DMS 273 treated with DMSO at 0.1 percent for 48 hours (cell line): ENCODE measurements at places on chromosomes 11 and 22.

DNA sequence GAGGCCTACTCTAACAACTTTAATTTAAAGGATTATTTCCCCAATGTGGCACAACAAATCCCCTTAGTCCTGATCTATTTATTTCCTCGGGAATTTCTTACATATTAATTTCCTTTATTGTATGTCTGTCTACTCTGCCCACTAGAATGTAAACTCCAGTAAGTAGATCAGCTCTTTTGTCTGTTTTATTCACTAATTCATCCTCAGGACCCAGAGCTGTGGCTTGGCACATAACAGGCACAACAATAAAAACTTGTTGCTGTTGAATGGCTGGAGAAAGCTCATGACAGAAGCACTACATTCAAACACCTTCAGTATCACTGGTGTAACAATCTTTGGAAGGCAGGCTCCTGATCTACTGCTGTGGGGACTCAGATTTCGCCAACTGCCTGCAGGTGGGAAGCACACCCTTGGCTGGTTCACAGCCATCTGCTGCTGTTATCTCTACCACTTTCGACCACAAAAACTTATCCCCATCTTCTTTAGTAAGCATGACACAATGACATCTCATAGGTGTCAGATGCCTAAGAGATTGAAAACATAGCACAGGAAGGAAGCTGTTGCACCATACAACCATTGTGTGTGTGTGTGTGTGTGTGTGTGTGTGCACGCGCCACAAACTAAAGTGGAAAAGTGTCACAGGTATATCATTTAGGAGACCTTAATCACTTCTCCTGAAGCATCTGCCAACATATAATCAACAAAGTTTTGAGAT is 11.9 kb downstream of the HIRA start:
- no peak for DNase-seq

- no peak for DNase-seq
Measured at GRCh38 chr22:33842421-33843094, 77.7 kb downstream of the LARGE1 start.

DNA sequence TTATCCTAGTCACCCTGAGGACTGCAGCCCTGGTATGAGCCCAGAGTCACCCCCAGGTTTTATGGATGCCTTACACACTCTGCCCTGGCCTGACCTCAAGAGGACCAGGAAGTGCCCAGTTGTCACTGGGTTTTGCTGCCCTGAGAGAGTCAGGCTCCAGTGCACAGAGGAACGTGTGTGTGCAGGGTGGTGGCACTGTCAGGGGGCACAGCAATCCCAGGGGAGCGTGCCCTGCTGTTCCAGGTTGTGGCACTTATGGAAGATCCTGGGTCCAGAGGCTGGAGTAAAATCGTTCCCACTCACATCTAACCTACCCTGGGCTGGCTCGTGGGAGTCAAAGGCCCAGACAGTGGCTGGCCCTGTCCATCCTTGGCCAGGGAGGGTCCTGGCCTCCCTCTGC is 7.6 kb downstream of the APOBEC3A start:
- DNase-seq, result no peak

DNA sequence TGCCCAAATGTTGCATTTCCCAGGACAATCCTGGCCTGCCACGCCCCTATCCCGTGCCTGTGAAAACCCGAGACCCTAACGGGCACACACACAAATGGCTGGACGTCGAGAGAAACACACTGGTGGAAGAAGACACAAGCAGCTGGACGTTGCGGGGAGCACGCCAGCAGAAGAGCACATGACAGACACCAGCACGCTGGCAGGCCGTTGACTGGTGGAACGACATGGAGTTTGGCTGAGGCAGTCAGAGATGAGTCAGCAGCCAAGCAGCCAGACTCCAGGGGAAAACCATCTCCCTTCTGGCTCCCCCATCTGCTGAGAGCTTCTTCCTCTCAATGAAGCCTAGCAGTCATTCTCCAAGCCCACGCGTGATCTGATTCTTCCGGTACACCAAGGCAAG is 606.7 kb upstream of the LRRC4C start:
- no peak for DNase-seq

DNA sequence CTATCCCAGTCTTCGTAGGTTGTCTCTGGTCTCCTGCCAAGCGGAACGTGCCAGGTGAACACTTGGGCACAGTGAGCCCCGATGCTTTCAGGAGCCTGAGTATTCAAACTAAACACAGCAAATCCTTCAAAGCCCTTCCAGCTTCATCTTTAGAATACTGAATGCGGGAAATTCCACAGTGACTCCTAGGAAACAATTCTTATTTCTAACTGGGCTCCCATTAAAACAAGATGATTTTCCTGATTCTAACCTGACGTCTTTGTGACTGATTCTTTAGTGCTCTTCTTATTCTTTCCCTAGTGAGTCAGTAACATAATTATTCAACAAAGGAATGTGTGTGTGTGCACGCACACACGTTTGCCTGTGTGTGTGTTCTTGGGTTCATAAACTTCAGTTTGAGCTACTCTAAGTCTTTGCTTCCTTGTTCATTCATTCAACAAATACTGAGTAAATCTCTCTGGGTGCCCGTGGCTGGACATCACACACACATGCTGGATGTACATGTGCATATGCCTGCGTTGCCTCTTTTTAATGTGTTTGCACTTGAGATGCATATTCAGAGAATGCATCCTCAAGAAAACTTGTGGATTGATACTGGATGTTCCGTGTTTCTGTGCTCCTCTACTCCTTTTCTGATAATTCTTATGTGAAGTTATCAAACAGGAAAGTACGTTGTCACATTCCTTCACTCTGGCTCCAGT is 134.5 kb downstream of the WNT7B start:
- DNase-seq, result no peak

DNA sequence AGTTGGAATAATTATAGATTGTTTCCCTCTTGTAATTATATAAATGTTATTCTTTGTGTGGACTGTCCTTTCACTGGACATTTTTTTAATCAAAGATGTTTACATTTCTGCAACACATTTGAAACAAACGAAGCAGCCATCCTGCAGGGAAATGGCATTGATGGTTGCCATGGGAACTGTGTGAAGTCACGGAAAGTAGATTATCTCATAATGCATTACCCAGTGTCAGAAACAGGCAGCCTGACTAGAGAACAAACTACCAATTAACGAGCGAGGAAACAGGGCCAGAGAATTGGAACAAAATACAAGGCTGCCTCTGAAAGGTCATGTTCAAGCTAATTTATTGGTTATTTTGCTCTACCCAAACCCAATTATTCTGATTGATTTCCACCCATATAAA is 96.9 kb upstream of the LARGE1 start:
- DNase-seq, result no peak

DNA sequence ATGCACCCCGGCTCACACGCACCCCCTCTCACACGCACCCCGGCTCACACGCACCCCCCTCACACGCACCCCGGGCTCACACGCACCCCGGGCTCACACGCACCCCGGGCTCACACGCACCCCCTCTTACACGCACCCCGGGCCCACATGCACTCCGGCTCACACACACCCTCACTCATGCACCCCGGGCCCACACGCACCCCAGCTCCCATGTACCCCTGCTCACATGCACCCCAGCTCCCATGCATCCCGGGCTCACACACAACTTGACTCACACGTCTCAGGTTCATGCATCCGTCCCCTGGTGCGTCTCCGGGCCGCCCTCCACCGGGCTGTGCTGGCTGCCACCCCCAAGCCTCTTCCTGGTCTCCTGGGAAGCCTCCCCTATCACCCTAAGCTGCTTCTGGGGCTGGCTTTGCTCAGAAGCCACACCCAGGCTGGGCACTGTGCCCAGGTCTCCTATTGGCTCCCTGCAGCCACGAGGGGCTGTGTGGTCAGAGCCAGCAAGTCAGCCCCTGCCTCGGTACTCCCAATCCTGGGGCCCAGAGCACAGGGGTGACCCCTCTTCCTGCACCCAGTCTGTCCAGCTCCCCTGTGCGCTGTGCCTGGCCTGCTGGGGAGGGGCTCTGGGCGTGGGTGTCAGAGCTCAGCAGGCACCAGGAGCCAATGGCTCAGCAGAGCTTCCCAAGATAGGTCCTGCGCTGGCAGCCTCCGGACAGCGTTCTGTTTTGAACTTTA is 16.9 kb downstream of the TSPAN4 start:
- no peak for DNase-seq

DNA sequence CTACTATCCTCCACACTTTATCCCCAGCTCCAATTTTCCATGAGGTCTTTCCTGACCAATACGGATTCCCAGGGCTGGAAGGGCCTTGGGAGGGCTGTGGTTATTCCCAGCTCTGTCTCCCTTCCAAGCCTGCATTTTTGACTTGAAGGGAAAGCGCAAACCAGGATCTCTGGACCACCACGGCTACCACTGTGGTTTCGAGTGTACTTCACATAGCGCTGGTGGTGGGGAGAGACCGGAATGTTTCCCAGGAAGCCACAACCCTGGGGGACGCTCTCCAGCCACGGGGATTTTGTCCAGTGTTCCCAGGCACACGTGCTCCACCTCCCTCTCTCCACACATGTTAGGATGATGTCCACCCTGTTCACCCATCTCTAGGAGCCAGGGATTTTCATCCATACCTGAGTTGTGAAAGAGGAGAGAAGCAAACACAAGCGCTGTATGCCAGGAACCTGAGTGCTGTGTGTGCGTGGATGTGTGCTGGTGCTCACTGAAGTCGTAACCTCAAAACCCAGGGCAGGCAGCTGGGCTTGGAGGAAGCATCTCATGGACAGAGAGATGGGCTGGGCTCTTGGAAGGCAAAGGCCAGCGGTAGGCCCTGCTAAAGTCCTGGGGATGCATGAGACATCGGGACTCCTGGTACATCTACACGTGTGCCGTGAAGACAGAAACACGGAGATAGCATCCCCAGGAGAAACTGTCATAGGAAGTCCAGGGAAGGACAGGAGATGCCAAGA is 1.3 kb upstream of the NPTXR start:
- no peak for DNase-seq

- DNase-seq, result no peak
Measured at GRCh38 chr11:82889133-82890001, 10.9 kb downstream of the PRCP start.

- peak; percentile 33 for DNase-seq
Measured at GRCh38 chr11:45607995-45608394, 57.4 kb downstream of the CHST1 start.

GRCh38 chr11:117143390-117143789 is 697 bp upstream of the PAFAH1B2 start:
- DNase-seq, result peak; percentile 2

- DNase-seq, result no peak
Measured at GRCh38 chr11:117815262-117815803, 9.2 kb downstream of the FXYD2 start.

- no peak for DNase-seq
Measured at GRCh38 chr11:88122956-88123355, 52.3 kb downstream of the RAB38 start.

GRCh38 chr11:124415356-124415923 is 9.2 kb downstream of the OR8B4 start:
- DNase-seq, result peak; percentile 1

- peak; percentile 36 for DNase-seq
Measured at GRCh38 chr11:108115500-108116140, 5.7 kb upstream of the ACAT1 start.

DNA sequence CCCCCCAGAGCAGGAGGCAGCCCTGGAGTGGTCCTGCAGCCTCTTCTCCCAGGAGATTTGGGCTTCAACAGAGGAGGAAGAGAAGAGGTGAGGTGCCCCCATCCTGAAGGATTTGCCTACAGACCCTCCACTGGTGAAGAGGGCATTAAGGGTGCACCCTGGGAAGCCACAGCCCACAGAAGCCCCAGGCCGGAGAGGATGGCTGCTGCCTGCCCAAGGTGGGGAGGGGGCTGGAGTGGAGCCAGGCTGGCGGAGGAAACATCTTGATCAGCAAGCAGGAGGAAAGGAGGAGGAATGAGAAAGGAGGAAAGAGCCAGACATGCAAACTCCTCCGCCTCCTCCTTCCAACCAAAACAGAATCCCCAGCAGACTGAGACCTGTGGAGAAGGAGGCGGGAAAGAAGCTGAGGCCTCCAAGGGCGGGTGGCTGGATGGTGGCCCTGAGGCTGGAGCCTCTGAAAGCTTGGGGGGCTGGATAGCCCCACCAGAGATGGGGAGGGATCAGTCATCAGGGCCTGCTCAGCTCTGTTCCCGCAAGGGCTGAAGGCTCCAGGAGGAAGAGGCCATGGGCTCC is 31.3 kb downstream of the ARRB1 start:
- no peak for DNase-seq

DNA sequence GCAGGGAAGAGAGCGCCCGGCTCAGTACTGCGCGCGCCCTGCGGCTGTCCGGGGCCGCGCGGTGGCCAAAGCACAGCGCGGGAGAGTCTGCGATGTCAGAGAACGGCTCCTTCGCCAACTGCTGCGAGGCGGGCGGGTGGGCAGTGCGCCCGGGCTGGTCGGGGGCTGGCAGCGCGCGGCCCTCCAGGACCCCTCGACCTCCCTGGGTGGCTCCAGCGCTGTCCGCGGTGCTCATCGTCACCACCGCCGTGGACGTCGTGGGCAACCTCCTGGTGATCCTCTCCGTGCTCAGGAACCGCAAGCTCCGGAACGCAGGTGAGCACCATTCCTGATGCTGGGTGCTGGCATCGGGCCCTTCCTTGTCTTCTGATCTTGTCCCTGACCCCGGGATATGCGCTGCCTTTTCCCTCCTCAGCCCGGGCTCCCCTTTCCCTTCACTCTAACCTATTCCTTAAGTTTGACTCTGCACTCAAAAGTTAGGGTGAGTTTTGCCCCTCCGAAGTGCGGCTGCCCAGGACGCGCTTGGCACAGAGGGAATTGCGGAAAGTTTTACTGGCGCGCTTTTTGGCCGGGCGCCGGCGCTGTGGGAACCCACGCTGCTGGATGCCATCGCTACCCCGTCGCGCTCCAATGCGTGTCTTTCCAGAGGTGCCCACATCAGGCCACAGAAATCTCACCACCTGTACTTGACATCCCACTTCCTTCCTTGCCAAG is at the start of gene MTNR1B:
Gene MTNR1B, plus strand, starts transcription at position 18 of the 714 bp plus-strand sequence. Its CDS starts 75 bp downstream, at position 93.
- DNase-seq, result no peak

GRCh38 chr11:108122166-108122628 is 830 bp downstream of the ACAT1 start:
- DNase-seq, result no peak

DNA sequence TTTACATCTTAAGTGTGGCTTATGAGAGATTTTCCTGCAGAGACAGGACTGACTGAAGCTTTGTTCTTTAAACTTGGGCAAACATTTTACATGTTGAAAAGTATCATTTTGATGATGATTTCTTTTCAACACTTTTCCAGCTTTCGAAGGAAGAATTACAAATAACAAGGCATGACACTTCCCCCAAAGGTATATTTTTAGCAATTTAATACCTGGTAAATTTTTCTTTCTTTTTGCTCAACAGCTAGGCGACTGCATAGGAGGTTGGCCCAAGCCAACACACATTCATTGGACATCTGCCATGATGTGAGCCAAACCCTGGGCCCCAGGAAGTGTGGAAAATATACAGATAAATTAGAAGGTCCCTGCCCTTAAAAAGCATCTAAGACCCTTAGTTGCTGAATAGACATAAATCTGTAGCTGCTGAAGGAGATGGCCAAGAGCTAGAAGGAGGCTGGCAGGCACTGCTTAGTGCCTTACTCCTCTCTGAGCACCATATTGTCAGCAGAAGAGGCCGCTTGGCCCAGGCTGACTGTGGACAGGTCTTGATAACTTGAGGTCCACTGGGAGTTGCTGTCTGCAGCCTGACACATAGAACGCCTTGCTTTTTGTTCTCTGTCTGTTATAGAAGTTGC is 53.3 kb upstream of the CD44 start:
- DNase-seq, result no peak

GRCh38 chr22:44192098-44192815 is 11.5 kb downstream of the PARVG start:
- DNase-seq, result peak; percentile 2
